CD4-positive, CD25-positive, alpha-beta regulatory T cell (primary cell): ENCODE measurements at places on chromosomes 11 and 22. TPM values are rescaled to one million over a fixed set of nuclear protein-coding genes. Genes with fewer than 3 reads are reported as not detected.
A peak's percentile ranks its signal among the peaks of the same experiment; 100 is the strongest.

GRCh38 chr22:35781898-35782297, 64.2 kb downstream of the APOL5 start:
- H3K27me3 ChIP-seq = no peaks in the 10 kb centered on the region
- H3K36me3 ChIP-seq = no peaks in the 10 kb centered on the region
- no peak overlapping the region for H3K27ac ChIP-seq
- DNase-seq = no peak

GRCh38 chr11:2194877-2195755, 23.5 kb upstream of the TH start:
- DNase-seq = peak; percentile 13
- H3K36me3 ChIP-seq = no peaks in the 10 kb centered on the region
- no peak overlapping the region for H3K27ac ChIP-seq
- no peaks in the 10 kb centered on the region for H3K27me3 ChIP-seq
- no peaks in the 10 kb centered on the region for H3K4me1 ChIP-seq

CELF1 gene
- total RNA-seq = 124 TPM

- no peak overlapping the region for H3K4me3 ChIP-seq
- H3K36me3 ChIP-seq = no peaks in the 10 kb centered on the region
- no peak overlapping the region for H3K27ac ChIP-seq
Measured at GRCh38 chr11:112902361-112903011, 58.7 kb upstream of the NCAM1 start.

NUDT22 gene
- total RNA-seq = 43.1 TPM

- H3K27me3 ChIP-seq = no peaks in the 10 kb centered on the region
- no peak overlapping the region for H3K27ac ChIP-seq
- H3K4me1 ChIP-seq = no peaks in the 10 kb centered on the region
- H3K4me3 ChIP-seq = no peak overlapping the region
- H3K36me3 ChIP-seq = no peaks in the 10 kb centered on the region
Measured at GRCh38 chr11:105392556-105392955, 217.3 kb upstream of the GRIA4 start.

C11orf87 gene
- total RNA-seq = not detected

OR8A1 gene
- not detected for total RNA-seq

FAM83F gene
- total RNA-seq = 3.2 TPM

DNA sequence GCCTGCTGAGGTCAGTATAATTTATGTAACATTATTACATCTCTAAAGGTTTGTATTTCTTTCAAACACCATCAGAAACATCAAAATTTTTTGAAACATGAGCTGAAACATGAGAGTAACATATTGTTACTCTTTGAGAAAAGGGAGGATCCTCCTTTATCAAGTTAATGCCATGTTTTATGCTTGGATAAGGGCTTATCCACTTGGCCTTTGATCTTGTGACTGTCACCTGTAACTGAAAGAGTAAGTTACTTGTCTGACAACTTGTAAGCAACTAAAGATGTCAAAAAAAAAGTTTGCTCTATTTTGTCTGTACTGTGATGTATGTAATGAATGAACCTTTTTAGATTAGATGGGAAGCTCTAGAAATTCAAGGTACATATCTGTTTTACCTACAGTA, 59.6 kb downstream of the FAR1 start:
- peaks cover 42% of the 10 kb centered on the region for H3K36me3 ChIP-seq
- H3K27ac ChIP-seq = no peak overlapping the region
- H3K4me3 ChIP-seq = no peak overlapping the region
- H3K4me1 ChIP-seq = no peaks in the 10 kb centered on the region
- DNase-seq = no peak
- H3K27me3 ChIP-seq = no peaks in the 10 kb centered on the region

CCDC73 gene
- total RNA-seq = not detected

SLC22A25 gene
- not detected for total RNA-seq

GRCh38 chr11:132445859-132446291, 1075.5 kb downstream of the NTM start:
- no peaks in the 10 kb centered on the region for H3K27me3 ChIP-seq
- H3K4me1 ChIP-seq = no peaks in the 10 kb centered on the region
- H3K4me3 ChIP-seq = no peak overlapping the region
- H3K27ac ChIP-seq = no peak overlapping the region

- no peaks in the 10 kb centered on the region for H3K4me1 ChIP-seq
- peaks cover 1% of the 10 kb centered on the region for H3K27me3 ChIP-seq
- H3K27ac ChIP-seq = no peak overlapping the region
- no peak for DNase-seq
Measured at GRCh38 chr22:32340411-32340810, 17.3 kb upstream of the RFPL3 start.

CRYBB1 gene
- not detected for total RNA-seq

DNA sequence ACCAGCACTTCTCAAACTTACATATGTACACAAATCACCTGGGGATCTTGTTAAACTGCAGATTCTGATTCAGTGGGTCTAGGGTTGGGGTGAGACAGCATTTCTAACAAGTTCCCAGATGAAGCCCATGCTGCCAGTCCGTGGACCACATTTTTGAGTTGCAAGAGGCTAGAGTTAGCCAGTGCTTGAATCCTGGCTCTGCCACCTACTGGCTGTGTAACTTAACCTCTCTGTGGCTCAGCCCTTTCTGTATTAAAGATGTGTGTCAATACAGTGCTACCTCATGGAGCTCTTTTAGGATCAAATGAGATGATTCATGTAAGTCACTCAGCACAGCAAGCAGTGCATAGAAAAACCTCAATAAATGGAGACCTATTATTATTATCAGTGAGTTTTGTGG, 90.2 kb upstream of the ISX start:
- H3K4me1 ChIP-seq = no peaks in the 10 kb centered on the region
- no peaks in the 10 kb centered on the region for H3K36me3 ChIP-seq
- H3K27ac ChIP-seq = no peak overlapping the region
- no peak for DNase-seq
- H3K27me3 ChIP-seq = no peaks in the 10 kb centered on the region

SOX6 gene
- 0.05 TPM for total RNA-seq

CUL5 gene
- 53.1 TPM for total RNA-seq

BAD gene
- total RNA-seq = 25.7 TPM

DEUP1 gene
- total RNA-seq = not detected

DNA sequence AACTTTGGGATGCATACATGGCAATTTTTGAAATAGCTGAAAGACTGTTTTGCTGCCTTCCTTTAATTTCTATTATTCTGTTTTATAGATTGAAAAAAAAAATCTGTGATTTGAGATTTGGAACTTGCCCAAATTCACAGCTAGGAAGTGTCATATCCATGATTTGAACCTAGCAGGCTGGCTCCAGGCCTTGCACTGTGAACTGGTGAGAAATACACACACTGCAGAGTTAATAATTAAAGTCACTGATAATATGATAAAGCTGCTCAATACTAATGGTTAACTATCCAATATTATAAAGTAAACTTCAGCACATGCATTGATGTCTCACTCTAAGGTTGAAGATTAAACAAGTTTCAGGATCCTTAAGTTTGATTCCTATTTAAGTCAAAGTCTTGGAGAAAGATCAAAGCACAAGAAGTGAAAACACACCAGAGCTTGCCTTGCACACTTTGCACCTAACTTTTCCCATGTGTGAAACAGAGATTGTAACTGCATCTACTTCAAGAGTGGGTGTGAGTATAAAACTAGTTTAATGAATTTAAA, 150.6 kb upstream of the CCDC179 start:
- no peak overlapping the region for H3K4me3 ChIP-seq
- no peaks in the 10 kb centered on the region for H3K36me3 ChIP-seq
- H3K27me3 ChIP-seq = no peaks in the 10 kb centered on the region
- H3K27ac ChIP-seq = no peak overlapping the region
- no peak for DNase-seq
- H3K4me1 ChIP-seq = no peaks in the 10 kb centered on the region

NAP1L4 gene
- 351 TPM for total RNA-seq

H19 gene
- 0.25 TPM for total RNA-seq

DNA sequence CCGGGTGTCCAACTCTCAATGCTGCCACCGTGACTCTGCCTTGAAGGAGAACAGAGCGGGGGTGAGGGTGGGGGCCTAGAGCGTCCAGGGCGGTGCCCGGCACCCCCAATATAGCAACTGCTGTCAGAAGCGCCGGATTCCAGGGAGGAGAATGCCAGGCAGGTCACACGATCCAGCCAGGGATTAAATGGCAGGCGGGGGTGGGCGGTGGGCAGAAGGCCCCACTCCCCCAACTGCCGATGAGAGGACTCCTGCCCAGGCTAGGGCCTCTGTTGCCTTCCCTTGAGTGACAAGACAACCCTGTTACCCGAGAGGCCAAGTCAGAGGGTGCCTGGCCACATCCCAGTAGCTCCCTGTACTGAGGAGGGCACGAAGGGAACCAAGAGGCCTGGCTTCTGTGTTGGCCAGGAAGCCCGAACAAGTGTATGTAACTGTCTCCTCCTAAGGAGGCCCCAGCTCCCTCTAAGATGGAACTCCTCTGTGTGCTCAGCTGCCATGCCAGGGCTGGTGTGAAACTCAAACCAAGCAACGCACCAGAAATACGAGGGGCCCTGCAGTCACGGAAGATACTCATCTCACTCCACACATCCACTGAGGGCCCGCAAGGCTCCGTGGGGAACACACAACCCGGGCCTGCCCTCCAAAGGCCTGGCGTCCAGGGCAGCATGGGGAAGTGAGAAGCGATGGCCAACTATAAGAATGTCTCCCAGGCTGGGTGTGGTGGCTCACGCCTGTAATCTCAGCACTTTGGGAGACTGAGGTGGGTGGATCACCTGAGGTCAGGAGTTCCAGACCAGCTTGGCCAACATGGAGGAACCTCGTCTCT, 3.0 kb downstream of the PACSIN3 start:
- peaks cover 10% of the 10 kb centered on the region for H3K27me3 ChIP-seq
- DNase-seq = no peak
- H3K4me1 ChIP-seq = peaks cover 22% of the 10 kb centered on the region
- H3K36me3 ChIP-seq = no peaks in the 10 kb centered on the region
- H3K4me3 ChIP-seq = no peak overlapping the region
- no peak overlapping the region for H3K27ac ChIP-seq

GRCh38 chr11:6598555-6598954, 4.9 kb downstream of the RRP8 start:
- no peak overlapping the region for H3K4me3 ChIP-seq
- H3K4me1 ChIP-seq = peaks cover 22% of the 10 kb centered on the region
- H3K27me3 ChIP-seq = no peaks in the 10 kb centered on the region
- DNase-seq = no peak
- no peak overlapping the region for H3K27ac ChIP-seq
- H3K36me3 ChIP-seq = peaks cover 64% of the 10 kb centered on the region

- no peaks in the 10 kb centered on the region for H3K36me3 ChIP-seq
- DNase-seq = no peak
- H3K4me1 ChIP-seq = no peaks in the 10 kb centered on the region
Measured at GRCh38 chr11:37072538-37073055, 474.6 kb upstream of the RAG2 start.

OR56A1 gene
- total RNA-seq = not detected

PIK3IP1 gene
- total RNA-seq = 534 TPM

GRCh38 chr11:99535406-99535805, 514.7 kb downstream of the CNTN5 start:
- H3K4me3 ChIP-seq = no peak overlapping the region
- no peaks in the 10 kb centered on the region for H3K4me1 ChIP-seq
- no peak for DNase-seq
- H3K27me3 ChIP-seq = no peaks in the 10 kb centered on the region

DNA sequence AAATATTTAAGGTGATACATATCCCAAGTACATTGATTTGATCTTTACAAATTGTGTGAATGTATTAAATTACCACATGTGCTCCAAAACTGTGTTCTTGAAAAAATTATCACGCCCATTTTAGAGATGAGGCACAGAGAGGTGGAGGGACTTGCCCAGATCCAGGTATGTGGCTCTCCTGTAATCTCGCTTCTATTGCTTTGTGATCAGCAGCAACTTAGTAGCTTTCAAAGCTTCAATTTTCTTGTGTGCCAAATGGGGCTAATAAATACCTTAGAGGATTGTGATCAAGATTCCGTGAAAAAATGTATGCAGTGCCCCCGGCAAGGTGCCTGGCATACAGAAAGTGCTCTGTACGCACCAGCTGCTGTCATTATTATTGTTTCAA, 18.0 kb downstream of the PTPRJ start:
- peak overlapping the region; percentile 54 for H3K4me3 ChIP-seq
- DNase-seq = no peak
- H3K27ac ChIP-seq = peak overlapping the region; percentile 93
- peaks cover 74% of the 10 kb centered on the region for H3K4me1 ChIP-seq

GRCh38 chr11:77094841-77095365, 7.7 kb upstream of the OMP start:
- H3K36me3 ChIP-seq = no peaks in the 10 kb centered on the region
- no peak overlapping the region for H3K27ac ChIP-seq
- peaks cover 3% of the 10 kb centered on the region for H3K4me1 ChIP-seq
- no peak for DNase-seq
- H3K27me3 ChIP-seq = no peaks in the 10 kb centered on the region

DNA sequence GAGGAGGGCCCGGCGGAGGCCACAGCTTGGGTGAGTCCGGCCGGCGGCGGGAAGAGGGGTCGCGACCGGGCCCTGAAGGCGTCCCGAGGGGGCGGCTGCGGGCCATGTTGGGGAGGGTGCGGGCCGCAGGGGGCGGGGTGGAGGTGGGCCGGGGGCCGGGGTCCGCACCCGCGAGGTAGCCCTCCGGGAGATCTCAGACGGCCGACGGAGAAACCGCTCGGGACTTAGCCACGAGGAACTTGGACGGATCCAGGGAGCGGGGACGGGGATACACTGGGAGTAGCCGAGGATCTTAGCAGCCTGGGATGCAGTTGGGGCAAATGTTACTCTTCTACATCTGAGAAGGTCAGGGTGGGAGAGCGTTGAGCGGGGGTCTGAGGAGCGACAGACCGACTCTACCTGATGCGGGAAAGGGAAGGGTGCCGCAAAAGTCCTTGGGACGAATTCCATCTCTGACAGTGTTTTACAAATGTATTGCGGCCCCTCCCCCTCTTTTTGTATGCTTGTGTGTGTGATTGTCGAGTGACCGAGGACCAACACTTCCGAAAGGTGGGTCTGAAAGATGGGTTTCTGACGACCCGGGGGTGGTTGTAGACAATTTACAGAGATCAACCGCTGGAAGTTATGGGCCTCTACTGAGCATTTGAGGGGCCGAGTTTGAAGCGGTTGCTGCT, 658 bp downstream of the STIP1 start:
- no peak overlapping the region for H3K4me3 ChIP-seq
- peaks cover 31% of the 10 kb centered on the region for H3K4me1 ChIP-seq
- H3K36me3 ChIP-seq = peaks cover 6% of the 10 kb centered on the region
- DNase-seq = no peak
- H3K27ac ChIP-seq = no peak overlapping the region

DNA sequence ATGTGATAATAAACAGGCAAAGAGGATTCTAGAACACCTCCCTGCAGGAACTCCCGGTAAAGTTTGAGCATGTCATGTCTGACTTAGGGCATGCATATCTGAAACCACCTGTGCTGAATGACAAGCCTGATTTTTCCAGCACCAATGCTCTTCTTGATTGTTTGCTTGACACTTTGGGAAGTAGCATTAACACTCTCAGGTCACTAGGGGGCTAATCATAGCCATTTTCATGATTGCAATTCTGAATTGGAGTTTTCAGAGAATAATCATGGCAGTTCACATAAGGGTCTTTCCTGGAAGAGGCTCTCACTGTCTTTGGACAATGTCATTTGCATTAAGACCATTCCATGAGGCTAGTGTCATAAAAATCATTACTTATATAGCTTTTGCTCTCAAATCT, 234.4 kb upstream of the MTNR1B start:
- H3K27ac ChIP-seq = no peak overlapping the region
- H3K27me3 ChIP-seq = no peaks in the 10 kb centered on the region
